ENCODE measurements at places on chromosomes 7 and 10.
A peak's percentile ranks its signal among the peaks of the same experiment; 100 is the strongest.

DNA sequence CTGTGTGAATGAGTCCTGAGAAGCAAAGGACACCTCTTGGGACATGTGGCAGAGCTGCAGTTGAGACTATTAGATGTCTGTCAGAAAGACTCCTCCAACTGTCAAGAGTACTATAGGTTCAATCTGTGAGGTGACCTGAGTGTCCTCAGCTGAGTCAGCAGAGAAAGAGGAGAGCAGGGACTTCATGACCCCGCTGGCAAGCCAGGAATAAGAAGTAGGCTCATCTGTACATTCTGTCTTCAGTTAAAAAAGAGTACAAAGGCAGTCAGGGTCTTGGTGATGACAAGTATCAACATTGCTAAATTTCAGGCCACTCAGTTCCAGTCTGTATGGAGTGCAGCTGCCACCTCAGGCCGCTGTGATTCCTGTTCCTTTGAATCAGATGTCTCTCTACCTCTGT is 25.1 kb downstream of the HECTD2 start:
- no peak for DNase-seq

GRCh38 chr7:142482891-142483658 is 225.2 kb upstream of the PRSS58 start:
- peak; percentile 31 for DNase-seq

GRCh38 chr10:90968328-90969081 is 47.6 kb upstream of the ANKRD1 start:
- DNase-seq: no peak

GRCh38 chr7:158858592-158859503 is 2.5 kb downstream of the DYNC2I1 start:
- no peak for DNase-seq

DNA sequence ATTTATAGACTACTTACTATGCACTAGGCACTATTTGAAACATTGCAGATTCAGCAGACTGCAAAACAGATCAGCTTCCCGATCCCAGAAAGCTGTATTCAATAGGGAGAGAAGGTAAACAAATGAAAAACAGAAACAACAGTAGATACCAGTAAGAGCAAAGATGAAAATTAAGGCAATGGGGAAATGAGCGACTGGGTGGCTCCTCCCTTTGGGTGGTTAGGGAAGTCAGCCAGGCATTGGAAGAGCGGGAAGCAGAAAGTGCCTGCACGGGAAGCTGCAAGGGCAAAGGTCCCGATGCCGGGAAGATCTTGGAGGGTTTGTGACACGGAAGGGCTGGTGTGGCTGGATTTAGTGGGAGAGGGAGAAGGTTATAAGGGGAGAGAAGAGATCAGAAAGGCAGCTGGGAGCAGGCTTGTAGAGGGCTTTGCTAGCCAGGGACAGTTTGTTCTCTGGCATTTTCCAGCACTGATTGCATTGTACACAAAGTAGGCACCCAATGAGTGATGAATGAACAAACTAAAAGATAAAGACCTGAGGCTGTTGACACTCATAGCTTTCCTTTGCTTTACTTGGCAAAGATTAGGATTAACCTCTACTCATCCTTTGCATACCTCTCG is 67.8 kb downstream of the NAMPT start:
- no peak for DNase-seq

DNA sequence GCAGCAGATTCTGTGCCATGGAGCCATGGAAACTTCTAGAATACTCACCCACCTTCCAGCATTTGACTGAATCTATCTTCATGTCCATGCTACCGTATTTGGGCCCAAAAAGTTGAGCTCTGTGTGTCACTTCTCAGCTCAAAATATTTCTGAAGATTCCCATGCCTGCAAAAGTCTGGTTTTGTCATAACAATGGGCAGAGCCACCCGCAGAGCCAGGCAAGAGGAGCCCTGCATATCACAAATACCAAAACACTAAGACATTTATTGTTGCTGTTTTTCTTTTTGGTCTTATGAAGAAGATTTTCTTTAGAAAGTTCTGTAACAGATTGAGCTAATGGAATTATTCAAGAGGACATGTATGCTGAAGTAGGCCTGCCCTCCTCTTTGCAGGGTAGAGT is 68.1 kb downstream of the PRTFDC1 start:
- DNase-seq: no peak

DNA sequence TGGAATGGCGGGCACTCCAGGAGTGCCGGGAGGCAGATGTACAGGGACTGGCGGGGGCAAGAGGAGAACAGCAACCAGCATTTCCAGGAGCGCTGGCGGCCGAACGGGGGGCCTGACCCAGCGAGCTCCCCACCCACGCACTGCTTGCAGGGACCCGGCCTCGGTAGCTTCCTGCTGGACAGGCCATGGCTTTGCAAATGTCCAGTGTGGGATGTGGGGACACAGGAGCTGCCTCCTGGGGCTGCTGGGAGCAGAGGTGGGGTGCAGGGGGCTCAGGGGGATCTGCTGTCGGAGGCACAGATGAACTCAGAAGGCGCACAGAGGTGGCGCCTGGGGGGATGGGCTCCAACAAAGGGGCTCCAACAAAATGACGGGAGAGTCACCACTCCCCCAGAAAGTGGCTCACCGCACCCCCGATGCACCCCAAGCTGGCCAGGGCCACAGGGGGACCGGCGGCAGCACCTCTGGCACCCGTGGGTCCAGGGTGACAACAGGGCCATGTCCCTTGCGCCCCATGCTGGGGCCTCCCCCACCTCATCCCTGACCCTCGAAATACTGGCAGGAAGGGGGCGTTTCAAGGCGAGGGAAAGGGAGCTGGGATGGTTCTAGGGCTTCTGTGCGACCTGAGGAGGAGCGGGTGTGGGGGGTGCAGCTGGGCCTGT is 41.1 kb downstream of the AP5Z1 start:
- DNase-seq: no peak

- DNase-seq: no peak
Measured at GRCh38 chr10:120600871-120601649, 144.0 kb downstream of the PLPP4 start.

- no peak for DNase-seq
Measured at GRCh38 chr7:129136887-129137642, 7.4 kb upstream of the TSPAN33 start.

Measured in nucleus accumbens (tissue), 56 donors.